Stimulated activated CD4-positive, alpha-beta T cell treated with anti-CD3 and anti-CD28 coated beads, Interleukin-12 subunit alpha, Interleukin-12 subunit beta, amount 100 ng/mL, for 24 hours (primary cell): ENCODE measurements at places on chromosomes 6 and 20.
A peak's percentile ranks its signal among the peaks of the same experiment; 100 is the strongest.

GRCh38 chr6:41693281-41694240 lies 41.8 kb downstream of the TFEB start:
- DNase-seq = no peak

DNA sequence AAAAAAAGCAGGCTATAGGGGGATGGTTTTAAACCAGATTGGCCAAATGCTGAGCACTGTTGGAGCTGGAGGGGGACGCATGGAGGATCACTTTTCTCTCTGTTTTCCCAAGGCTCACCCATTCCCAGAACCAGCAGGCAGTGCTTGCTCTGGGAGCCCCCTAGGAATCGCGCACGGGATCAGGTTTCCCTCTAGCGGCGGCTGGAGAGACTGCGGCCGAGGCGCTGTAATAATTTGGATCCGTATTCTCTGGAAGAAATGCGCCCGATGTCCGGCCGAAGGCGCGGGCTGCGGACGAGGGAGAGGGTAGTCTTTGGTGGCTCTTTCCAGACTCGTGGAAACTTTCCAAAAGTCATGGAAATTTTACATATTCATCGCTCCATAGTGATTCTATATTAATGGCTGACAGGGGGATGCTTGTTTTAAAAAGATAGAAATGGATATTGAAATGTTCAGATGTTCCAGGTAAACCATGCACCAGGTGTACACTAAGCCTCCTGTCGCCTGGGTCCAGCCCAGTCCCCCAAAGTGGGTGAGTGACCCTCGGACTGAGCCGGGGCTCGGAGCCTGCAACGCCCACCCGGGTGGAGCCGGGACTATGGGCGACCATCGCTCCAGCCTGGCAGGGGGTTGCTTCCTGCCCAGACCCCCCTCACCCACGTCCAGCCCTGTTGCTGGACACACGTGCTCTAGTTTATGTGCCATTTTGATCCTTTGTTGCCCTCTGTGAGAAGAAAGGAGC lies 78.7 kb upstream of the PHACTR3 start:
- DNase-seq = peak; percentile 24

DNA sequence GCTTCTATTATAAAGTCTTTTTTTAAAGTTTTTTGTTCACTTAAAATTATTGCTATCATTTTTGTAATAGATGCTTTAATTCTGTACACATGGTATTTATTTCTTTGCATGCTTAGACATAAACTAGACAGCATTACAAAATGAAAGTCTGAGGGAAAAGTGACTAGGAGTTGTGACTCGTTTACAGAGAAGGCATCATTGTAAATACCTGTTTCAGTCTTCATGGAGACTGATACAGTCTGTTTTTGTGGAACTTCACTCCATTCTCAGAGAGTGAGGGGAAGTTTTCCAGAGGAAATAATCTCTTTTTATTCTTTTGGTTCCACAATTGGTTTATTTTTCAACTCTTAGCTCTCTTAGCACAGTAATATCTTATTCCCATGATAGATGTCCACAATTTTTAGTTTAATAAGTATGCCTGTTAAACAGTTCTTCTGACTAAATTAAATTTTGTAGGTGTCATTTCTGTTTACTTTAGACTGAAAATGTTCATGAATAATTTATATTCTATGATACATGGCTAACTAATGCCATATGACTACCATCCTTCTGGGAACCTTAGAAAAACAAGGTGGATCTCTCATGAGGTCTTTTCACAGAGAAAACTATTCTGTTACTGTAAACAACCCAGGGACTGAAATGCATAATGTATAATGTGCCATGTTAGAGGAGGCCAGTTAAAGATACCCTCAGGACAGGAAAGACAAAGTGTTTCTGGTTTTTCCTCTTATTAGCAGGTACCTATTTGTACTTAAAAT lies 69.2 kb downstream of the MYO6 start:
- DNase-seq = no peak

GRCh38 chr6:44029444-44030185 lies 97.6 kb downstream of the MRPL14 start:
- no peak for DNase-seq

GRCh38 chr20:2509794-2510193 lies 1.1 kb upstream of the ZNF343 start:
- DNase-seq = no peak

- no peak for DNase-seq
Measured at GRCh38 chr6:43260791-43261190, 17.5 kb downstream of the TTBK1 start.

GRCh38 chr6:2875359-2876191 lies 27.5 kb downstream of the SERPINB9 start:
- DNase-seq = no peak

GRCh38 chr20:52361650-52362049 lies 170.1 kb upstream of the ZFP64 start:
- no peak for DNase-seq

DNA sequence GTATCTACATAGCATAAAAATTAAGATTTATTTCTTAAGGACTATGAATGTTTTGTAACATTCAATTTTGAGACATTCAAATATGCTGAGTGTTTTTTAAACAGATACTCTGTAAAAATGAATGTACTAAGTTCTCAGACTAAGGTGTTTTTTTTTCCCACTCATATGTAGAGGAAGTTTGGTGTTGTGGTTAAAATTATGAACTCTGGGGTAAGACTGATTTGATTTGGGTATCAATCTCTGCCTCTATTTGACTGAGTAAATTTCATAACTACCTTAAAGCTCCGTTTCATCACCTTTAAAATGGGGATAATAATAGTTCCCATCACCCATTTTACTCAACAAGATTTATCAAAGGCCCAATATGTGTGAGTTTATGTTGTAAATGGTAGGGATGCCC lies 386.6 kb upstream of the FLRT3 start:
- no peak for DNase-seq

DNA sequence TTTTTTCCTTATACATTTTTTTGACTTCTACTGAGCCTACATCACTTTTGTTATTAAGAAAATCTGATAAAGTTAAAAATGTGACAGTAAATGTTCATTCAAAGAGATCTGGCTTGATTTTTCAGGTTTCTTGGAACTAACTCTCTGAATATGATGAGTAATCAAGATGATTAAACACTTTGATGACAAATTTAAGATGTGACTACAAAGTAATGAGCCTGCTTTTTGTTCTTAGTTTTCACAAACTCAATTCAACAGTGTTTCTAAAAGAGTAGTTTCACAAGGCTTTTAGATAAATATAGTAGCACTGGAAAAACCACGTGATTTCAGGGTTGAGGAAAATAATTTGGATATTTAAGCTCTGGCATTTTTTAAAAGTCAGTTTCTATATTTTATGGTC lies 37.9 kb upstream of the HDDC2 start:
- no peak for DNase-seq

DNA sequence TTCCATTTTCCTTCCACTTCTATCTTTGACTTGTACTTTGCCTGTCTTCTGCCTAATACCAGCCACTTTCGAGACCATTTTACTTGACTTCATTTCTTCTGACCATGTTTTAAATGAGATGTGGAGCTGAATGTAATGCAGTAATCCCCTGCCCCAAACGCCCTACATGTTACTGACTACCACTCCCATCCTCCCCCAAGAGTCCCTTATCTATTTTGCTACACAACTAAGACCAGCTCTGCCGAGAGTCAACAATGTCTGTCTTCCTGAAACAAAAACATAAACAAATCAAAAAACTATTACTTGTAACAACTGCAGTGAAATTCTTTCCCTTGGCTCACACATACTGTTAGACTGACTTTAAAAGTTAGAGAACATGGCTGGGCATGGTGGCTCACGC lies 27.1 kb upstream of the KIAA1586 start:
- no peak for DNase-seq

DNA sequence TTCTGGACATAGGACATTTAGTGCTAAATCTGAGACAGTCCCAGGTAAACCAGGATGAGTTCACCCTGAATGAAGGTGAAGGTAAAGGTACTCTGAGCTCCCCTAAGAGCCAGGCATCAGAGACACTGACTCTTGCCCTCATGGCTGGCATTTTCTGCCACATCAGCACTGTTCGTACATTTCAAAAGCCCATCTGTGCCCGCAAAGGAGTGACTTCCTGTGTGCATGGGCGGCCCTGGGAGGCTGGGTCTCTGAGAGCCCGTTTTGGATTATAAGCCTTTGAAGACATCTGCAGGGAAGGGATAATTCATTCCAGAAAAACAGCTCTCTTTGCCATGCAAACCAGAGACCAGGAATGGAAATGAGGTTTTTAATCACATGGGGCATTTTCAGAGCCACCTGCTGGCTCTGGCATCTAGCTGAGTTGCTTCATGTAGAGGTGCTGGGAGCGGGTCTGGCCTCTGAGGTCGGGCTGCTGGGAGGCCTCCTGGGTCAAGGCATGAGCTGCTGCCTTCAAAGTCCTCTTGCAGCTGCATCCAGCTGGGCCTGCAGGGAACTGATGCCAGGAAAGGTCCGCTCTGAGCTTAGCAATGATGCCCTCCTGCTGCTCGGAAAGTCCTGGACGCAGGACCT lies 348.3 kb downstream of the DHX35 start:
- no peak for DNase-seq

DNA sequence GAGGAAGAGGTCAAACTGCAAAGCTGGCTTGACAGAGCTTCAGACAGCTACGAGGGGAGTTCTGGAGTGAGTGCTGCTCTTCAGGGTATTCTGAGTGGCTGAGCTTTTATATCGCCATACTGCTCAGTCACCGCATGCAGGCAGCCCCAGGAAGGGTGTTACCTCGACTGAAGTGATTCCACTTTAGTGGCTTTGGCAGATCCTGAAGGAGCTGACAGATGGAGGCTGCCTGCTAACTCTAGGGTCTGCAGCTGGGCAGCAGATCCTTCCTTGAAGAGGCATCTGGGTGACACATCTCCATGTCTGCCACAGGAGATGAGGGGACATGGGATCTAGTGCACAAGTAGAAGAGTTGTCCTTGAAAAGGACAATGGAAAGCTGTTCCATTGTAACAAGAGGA lies 3.7 kb upstream of the DEK start:
- DNase-seq = no peak

DNA sequence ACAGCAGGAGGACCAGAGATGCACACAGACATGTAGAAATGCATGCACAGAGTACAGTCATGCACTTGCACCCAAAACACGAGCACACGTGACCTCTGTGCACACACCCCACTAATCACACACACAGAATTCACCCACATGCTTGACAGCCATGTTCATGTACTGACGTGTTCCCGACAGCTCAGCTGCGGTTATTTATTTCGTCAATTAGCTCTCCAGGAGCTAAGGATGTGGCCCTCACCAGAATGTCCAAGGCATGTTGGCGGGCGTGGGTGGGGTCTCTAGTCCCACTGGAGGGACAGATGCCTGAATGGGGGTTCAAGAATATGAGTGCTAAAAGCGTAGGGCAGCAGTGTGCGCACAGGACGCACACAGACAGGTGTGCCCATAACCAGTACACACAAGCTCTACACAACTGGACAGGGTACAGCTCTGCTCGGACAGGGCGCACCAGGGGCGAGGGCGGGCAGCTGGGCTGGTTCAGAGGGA lies 571 bp upstream of the PRPF6 start:
- DNase-seq = no peak

GRCh38 chr20:62768551-62769287 lies 27.6 kb upstream of the MRGBP start:
- DNase-seq = no peak

DNA sequence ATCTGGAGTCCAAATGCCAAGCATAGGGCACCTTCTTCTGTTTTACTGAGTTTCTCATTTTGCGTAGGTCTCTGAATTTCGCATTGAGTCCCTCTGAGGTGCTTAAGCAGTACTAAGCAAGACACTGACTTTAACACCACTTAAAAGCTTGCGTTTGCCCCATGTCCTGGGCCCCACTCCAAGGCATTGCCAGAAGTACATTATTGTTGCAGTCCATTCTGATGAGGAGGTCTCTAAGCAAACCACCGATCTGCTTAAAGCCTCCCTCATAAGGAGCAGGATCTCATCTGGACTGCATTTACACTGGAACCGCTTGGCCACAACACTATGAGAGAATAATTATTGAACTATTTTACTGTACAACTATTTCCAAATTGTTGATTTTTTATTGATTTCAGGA lies 16.3 kb downstream of the BMP2 start:
- no peak for DNase-seq

DNA sequence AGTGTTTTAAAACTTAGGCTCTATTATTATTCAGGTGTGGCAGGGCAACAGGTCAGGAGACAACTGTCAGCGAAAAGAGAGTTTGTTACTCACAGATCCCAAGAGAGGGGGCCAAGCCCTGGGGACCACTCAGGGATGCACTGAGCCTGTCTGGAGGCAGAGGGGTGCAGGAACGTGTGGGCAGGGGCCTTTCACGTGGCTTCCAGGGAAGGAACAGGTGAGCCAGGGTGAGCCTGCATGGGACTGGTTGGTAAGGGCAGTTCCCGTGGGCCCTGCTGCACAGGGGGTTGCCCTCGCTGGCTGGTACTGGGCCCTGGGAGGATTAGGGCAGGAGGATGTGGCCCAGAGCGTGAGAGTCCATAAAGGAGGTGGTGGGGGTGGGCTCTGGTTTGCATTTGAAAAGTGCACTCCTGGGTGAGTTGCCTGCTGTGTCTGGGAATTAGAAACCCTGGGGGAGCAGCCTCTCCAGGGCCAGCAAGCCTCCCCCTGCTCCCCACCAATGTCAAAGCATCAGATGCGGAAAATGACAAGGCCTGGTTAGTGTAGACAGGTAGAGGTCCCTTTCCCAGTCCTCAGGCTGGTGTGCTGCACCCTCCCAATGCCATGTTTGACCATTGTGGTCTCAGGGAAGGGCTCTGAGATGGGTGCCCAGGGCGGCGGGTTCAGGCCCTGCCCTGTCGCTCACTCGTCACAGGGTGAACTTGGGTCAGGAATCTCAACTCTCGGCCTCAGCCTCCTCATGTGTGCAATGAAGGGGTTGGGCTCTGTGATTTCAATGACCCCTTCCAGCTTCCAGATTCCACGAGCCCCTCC lies 127.4 kb upstream of the RPS6KA2 start:
- no peak for DNase-seq

- no peak for DNase-seq
Measured at GRCh38 chr6:137518386-137518983, 24.3 kb upstream of the OLIG3 start.

DNA sequence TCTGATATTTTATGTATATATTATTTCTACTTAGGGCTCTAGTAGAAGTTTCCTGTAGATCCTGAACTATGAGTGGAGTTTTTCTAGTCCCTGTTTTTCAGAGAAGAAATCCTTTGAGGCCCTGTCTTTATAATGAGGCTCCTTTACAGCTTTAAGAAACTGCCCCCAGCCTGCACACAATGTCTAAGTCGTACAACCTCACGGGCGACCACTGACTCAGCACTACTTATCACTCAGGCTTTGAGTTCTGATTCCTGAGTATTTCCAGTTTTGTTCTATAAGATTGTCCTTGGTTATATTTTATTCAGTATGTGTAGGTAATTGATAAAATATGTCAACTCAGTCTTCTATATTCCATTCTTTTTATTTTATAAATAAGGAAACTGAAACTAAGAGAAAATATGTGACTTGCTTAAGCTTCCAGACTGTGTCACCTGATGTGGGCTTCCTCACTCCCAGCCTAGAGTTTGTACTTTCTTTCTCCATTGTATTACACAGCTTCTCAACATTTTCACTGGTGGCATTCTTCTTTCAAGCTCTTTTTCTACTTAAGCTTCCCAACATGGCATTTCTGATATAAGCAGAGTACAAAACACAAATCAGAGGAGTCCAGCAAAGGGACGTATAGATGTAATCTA lies 167.0 kb downstream of the TBX18 start:
- DNase-seq = no peak

GRCh38 chr6:169454204-169454871 lies 200.7 kb upstream of the THBS2 start:
- no peak for DNase-seq
